ENCODE measurements at places on chromosomes 7 and 10. TPM values are rescaled to one million over a fixed set of nuclear protein-coding genes. Genes with fewer than 3 reads are reported as not detected.

The LEP gene
- 0.22 TPM for total RNA-seq

The HKDC1 gene
- total RNA-seq: 0.13 TPM

The WAC gene
- total RNA-seq: 67.3 TPM

- no peak for DNase-seq
Observed at GRCh38 chr10:105358911-105359310, 717.8 kb downstream of the SORCS3 start.

- no peak for DNase-seq
Observed at GRCh38 chr7:2621948-2622640, 9.7 kb upstream of the TTYH3 start.

GRCh38 chr7:2497500-2498336 lies 21.5 kb upstream of the GRIFIN start:
- DNase-seq: no peak

The HOXA9 gene
- total RNA-seq: 32.1 TPM

The ALOX5 gene
- total RNA-seq: not detected

The NPC1L1 gene
- not detected for total RNA-seq

DNA sequence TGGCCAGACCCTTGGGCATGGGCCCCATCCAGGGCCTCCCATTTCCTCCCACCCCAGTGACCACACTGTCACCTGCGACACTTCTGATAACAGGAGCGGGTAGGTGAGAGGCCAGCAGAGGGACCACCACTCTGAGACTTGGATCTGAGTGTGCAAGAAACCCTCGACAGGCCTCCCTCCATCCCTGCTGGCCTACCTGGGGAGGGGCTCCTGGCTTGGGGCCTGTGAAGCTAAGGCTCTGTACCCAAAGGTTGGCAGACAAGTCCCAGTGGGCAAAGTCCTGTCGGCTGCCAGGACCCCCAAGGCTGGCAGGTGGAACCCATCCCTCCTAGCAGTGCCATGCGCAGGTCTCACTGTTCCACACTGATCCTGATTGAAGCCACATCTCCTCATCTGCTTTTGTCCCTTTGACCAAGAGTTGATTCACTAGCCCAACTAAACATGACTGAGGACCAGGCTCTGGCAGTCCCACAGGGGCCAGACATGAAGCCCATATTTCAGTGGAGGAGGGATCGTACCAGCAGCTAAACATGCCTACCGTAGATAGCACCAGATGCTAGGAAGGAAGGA lies 1.2 kb upstream of the PGAM2 start:
- no peak for DNase-seq

- peak; percentile 91 for DNase-seq
Observed at GRCh38 chr10:102583435-102584417, 60.6 kb upstream of the TRIM8 start.

- DNase-seq: peak; percentile 59
Observed at GRCh38 chr7:17497136-17497535, 198.7 kb downstream of the AHR start.

GRCh38 chr7:143492043-143492471 lies 14.4 kb downstream of the TAS2R41 start:
- peak; percentile 91 for DNase-seq

DNA sequence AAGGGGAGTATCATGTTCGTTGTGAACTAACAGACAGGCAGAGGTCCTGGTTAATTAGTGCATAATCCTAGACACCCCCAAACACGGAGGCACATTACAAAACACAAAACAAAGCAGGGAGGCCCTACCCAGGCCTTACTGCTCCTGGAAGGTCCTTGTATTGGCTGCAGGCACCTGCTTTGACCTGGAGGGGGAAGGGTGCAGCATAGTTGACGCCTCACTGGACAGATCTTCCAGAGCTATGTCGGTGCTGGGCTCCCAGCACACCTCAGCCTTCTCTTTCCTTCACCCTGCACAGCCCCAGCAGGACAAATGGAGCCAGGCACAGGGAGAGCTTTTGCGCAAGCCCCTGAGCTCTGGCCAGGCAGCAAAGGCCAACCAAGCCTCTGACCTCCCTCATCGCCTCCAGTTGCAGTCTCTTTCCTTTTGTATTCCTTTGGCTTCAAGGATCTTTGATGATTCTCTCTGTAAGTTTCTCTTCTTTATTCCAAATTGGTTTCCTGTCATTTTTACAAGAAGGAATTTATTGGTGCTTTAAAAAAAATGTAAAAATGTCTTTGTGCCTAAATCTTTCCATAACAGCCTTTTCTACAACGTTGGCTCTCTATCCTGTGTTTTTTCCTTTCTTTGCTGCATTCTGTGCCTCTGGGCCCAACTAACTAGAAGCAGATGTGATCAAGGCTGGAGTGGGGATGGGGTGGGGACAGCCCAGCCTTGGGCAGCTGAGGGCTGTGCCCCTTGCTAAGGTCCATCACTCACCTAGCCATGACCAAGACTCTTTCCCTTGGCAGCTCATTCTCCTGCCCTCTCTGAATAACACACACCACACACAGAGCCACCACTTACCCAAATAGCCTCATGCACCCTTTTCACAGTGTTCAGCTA lies 317.1 kb upstream of the NPVF start:
- DNase-seq: no peak

- peak; percentile 76 for DNase-seq
Observed at GRCh38 chr10:91536111-91536510, 96.8 kb downstream of the PPP1R3C start.

DNA sequence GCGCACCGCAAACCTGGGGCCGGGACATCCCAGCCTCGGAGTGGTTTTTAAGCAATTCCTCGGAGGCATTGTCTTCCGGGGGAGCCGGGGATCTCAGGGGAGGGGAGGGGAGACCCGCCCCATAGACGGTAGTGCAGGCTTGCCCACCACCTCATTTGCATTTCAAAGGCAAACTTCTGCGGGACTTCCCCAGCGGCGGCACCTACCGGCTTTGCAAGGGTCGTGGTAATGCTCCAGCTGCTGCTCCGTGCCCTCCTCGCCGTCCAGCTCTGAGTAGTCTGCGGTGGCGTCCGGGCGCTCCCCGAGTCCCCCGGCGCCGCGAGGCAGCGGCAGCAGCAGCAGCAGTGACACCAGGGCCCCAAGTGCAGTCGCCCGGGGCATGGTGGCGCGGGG lies 425 bp downstream of the TLL2 start:
- no peak for DNase-seq

- DNase-seq: no peak
Observed at GRCh38 chr7:19202599-19202998, 57.4 kb upstream of the FERD3L start.

DNA sequence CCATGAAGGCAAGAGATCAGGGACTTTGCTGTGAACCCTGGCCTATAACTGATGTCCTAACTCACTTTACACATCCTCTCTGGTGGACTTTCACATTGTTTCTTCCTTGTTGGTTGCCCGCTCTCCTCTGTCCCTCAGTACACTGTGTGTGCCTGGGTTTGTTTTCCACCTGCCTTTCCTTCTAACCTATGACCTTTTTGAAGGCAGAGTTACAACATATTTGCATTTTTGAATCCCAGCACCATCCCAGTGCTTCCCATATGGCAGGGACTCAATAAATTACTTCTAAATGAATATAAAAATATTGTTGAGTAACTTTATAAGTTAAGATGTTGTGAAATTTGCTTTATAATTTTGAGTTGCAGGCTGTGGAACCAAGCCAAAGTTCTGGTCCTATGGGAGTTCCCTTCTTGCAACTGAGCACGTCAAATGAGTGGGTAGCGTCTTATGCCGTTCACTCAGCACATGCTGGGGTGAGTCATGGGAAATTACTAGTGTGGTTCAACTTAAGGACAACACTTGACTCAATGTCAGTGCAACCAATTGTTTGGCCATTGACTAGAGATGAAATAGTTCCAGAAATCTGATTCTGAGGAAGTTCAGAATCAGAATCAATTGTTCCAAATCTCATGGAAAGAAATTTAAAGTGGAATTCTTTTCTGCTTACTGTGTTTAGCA lies 250.9 kb downstream of the TWIST1 start:
- DNase-seq: peak; percentile 100
